ENCODE measurements at places on chromosomes 13 and 19.

DNA sequence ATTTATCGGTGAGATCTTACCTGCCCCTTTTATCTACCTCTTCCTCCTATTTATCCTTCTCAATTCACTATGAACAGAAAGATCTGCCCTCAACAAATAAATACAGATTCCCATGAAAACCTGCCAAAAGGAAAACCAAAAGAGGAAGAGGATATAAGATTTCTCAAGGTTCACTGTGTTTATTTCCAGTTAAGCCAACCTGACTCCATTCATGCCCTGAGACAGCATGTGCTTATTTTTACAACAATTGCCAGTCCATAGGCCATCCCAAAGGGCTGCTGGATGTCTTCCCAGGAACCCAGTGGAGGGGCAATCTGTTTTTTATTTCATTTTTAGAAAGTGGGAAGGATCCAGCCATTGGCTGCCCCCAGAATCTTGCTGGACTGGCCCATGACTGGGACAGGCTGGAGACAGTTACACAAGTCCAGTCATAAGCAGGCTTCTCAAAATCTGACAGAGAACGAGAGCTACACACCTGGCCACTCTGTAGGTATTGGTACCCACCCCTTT is 209.1 kb downstream of the IRS2 start:
- no peak for DNase-seq

DNA sequence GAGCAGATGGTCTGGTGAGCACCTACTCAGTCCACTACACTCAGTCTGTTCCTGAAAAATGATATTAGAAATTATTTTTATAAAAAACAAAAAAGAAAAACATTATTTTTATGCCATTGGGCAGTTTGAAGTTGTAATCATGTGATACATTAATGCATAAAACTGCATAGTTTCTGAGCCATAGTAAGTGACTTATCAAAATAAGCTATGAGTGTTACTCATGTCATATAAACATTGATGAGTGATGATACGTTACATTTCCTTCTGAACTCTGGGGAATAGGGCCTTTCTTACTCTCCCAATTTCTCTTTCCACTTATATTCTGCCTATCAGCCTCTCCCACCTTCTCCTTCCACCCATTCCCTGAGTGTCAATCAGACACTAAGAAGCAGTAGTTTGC is 8.9 kb downstream of the ZNF805 start:
- DNase-seq, result no peak

DNA sequence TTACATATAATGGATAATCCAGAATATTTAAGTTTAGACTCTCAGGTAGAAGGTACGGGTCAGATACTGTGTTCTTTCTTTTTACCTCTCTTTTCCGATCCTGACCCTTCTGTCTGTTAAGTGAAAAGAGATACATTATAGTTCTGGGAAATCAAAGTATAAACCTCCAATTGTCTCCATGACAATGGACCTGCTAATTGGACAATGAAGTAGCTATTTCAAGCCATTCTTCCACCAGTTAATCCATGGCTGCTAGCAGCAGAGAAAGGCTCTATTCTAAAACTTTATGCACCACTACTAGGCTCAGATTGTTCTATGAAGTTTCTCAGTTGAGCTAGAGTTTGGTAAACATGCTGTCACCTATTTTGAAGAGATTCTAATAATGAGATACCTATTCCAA is 8.3 kb upstream of the NBEA start:
- no peak for DNase-seq

- no peak for DNase-seq
Measured at GRCh38 chr13:33340631-33341030, 55.1 kb upstream of the STARD13 start.

Data from frontal cortex (tissue), 4 donors.